Colonic mucosa (tissue), 4 donors: ENCODE measurements at places on chromosomes 2 and 18. TPM values are rescaled to one million over a fixed set of nuclear protein-coding genes. Genes with fewer than 3 reads are reported as not detected.

The EPHA4 gene
- total RNA-seq, result 17.1 TPM

The DLGAP1 gene
- total RNA-seq, result 0.25 TPM

The AP1S3 gene
- 12.0 TPM for total RNA-seq

The KHK gene
- total RNA-seq, result 8.9 TPM

The OTX1 gene
- not detected for total RNA-seq

The METAP1D gene
- total RNA-seq, result 5.8 TPM

DNA sequence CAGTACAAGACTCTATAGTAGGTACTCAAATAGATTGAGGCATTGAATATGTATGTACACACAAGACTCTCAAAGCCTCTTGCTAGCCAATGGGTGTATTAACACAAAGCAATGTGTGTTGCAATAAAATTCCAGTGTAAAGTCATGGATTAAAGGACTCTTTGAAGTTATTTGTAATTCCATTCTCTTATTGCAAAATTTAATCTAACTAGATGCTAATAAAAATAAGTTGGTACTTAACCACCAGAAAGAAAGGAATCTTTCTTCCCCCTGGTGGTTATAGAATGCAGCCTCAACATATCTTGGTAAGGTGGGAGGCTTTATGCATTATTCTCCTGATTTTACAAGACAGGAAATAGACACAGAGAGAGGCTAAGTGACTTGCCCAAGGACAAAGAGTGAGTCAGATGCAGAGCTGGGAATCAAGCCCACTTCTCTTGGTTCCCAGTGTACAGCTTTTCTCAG is 18.0 kb downstream of the LRP1B start:
- no peaks in the 10 kb centered on the region for H3K36me3 ChIP-seq
- no peak for DNase-seq
- no peak overlapping the region for H3K27ac ChIP-seq
- no peak overlapping the region for H3K4me3 ChIP-seq
- no peaks in the 10 kb centered on the region for H3K27me3 ChIP-seq

DNA sequence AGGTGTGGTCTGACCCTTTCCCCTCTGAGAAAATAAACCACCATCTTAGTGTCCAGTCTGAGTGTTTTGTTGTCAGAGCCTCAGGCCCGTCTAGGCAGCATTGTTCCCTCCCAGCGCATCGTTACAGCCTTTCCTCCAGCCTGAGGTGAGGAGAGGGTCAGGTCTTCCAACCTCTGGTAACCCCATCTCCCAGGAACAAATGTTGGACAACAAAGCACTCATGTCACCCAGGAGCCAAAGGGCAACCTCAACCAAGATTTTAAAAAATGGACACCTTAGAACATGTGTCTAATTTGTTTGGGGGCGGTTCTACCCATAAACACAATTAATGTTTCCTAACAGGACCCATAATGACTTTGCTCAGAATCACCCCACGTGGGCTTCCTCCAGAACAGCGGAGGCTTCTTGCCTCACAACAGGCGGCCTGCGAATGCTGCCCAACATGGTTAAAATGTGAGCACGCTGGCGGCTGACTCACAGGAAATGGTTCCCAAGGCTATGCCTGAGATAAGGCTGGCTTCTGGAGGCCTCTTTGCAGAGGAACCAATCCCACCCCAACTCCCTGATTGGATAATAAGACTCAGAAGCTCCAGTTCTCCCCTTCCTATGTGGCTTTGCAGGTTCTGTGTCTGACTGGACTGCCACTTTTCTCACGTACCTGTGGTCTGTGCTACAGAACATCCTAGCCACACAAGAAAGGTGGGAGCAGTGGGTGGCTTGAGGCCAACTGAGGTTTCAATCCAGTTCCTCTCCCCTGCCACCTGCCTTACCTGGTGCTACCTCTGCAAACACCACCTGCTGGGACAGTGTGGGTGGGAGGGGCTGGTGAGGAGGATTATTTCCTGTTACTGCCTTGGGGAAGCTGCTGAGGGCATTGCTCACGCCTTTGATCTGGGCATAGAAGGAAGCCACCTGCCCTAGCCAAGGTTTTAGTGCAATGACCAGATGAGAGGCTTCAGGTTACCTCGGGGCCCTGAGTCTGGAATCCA is 108.8 kb downstream of the B3GNT2 start:
- H3K4me3 ChIP-seq, result no peak overlapping the region
- H3K4me1 ChIP-seq, result peaks cover 25% of the 10 kb centered on the region

- no peak overlapping the region for H3K27ac ChIP-seq
- no peaks in the 10 kb centered on the region for H3K4me1 ChIP-seq
- no peak for DNase-seq
- no peaks in the 10 kb centered on the region for H3K36me3 ChIP-seq
Measured at GRCh38 chr2:238924032-238924431, 76.1 kb downstream of the TWIST2 start.

DNA sequence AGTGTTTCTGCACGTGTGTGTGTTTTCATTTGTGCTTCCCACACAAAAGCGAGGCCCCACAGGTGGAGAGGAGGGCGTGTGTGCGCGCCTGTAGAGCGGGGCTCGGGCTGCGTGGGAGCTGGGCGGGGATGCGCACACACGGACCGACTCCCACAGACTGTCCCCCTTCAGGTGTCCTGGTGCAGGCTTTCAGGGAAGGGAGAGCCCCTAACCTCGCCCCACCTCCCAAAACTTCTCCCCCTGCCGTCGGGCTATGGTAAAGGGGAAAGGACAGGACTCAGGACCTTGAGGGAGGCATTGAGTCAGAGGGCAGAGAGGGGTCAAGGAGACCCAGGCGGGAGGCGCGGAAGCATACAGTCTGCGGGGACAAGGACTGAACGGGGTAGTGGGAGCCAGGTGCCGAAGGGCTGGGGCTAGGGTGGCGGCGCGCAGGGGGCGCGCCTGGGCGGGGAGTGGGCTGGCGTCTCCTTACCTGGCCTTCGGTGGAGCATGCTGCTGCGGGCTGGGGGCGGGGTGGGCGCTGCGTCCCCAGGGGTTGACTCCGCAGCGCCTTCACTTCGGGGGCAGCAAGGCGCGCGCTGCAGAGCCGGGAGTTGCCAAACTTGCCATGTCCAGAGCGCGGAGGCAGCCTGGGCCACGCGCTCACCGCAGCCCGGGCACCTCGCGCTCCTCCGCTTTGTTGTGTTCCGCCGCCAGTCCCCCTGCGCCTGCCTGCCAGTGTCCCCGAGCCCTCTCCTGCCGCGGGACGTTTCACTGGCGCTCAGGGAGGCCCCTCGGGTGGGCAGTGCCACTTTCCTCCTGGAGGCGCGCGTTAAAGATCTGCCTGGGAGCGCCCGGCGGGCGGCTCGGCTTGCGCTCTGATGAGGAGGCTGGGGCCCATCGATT is 302.0 kb downstream of the NCKAP5 start:
- H3K36me3 ChIP-seq, result no peaks in the 10 kb centered on the region
- no peaks in the 10 kb centered on the region for H3K27me3 ChIP-seq
- DNase-seq, result no peak
- H3K4me3 ChIP-seq, result peak overlapping the region; percentile 19
- H3K27ac ChIP-seq, result no peak overlapping the region
- H3K4me1 ChIP-seq, result no peaks in the 10 kb centered on the region

- H3K36me3 ChIP-seq, result no peaks in the 10 kb centered on the region
- no peak overlapping the region for H3K27ac ChIP-seq
Measured at GRCh38 chr2:164964700-164965099, 9.4 kb upstream of the SLC38A11 start.

GRCh38 chr18:37254236-37254754 is 311.3 kb downstream of the CELF4 start:
- peaks cover 29% of the 10 kb centered on the region for H3K27me3 ChIP-seq
- no peak for DNase-seq
- peak overlapping the region; percentile 19 for H3K4me3 ChIP-seq
- H3K4me1 ChIP-seq, result peaks cover 3% of the 10 kb centered on the region

- H3K4me1 ChIP-seq, result no peaks in the 10 kb centered on the region
- H3K27me3 ChIP-seq, result no peaks in the 10 kb centered on the region
- no peak overlapping the region for H3K27ac ChIP-seq
Measured at GRCh38 chr2:59885541-59885940, 667.9 kb downstream of the BCL11A start.
